ENCODE measurements at places on chromosomes 7 and 10.

- no peak overlapping the region for H3K27ac ChIP-seq
- DNase-seq = no peak
- H3K4me1 ChIP-seq = peaks cover 3% of the 10 kb centered on the region
- H3K36me3 ChIP-seq = no peaks in the 10 kb centered on the region
- H3K27me3 ChIP-seq = no peaks in the 10 kb centered on the region
Observed at GRCh38 chr7:50164559-50165170, 71.6 kb upstream of the ZPBP start.

GRCh38 chr10:71978476-71978875, 14.3 kb downstream of the CHST3 start:
- H3K27me3 ChIP-seq = no peaks in the 10 kb centered on the region
- DNase-seq = no peak
- peaks cover 2% of the 10 kb centered on the region for H3K4me1 ChIP-seq
- no peak overlapping the region for H3K27ac ChIP-seq
- H3K36me3 ChIP-seq = no peaks in the 10 kb centered on the region
- H3K4me3 ChIP-seq = no peak overlapping the region

- no peaks in the 10 kb centered on the region for H3K4me1 ChIP-seq
- no peaks in the 10 kb centered on the region for H3K27me3 ChIP-seq
- H3K27ac ChIP-seq = no peak overlapping the region
- no peak overlapping the region for H3K4me3 ChIP-seq
- no peaks in the 10 kb centered on the region for H3K36me3 ChIP-seq
Observed at GRCh38 chr10:120691625-120692024, 159.5 kb upstream of the WDR11 start.

DNA sequence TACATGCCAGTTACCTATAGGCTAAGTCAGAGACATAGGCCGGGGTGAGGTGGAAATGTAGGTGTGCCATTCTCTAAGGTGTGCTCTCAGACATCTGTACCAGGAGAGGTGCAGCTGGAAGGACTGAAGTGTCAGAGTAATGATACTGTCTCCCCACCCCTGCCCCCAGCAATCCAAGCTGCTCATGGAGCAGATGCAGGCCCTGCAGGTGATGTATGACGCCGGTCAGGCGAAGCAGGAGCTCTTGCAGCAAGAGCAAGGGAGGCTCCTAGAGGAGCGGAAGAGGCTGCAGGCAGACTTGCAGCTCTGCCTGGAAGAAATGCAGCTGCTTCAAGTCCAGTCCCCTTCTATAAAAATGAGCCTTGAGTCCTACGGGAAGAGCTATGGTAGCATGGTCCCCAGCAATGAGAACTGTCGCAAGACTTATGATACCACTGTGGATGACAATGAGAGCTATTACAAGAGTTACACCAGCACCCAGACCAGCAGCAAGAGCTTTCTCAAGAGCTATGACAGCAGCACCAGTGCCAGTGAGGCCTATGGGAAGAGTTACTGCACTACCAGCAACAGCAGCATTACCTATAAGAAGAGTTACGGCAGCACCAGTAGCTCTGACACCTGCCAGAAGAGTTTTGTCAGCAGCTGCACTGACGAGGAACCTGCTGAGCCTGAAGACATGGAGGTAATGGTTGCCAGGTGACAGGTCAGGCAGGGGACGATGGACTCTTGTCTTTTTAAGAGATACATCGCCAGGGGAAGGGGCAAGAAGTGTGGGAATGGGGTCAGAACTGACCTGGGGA, 18.4 kb upstream of the FLNC start:
- DNase-seq = no peak
- H3K4me1 ChIP-seq = 0 out of 2 replicates have a peak, but pooled peaks cover 3% of the 10 kb centered on the region
- H3K36me3 ChIP-seq = peaks cover 7% of the 10 kb centered on the region
- no peak overlapping the region for H3K4me3 ChIP-seq

GRCh38 chr7:25549271-25549921, 321.1 kb upstream of the NPVF start:
- no peaks in the 10 kb centered on the region for H3K4me1 ChIP-seq

DNA sequence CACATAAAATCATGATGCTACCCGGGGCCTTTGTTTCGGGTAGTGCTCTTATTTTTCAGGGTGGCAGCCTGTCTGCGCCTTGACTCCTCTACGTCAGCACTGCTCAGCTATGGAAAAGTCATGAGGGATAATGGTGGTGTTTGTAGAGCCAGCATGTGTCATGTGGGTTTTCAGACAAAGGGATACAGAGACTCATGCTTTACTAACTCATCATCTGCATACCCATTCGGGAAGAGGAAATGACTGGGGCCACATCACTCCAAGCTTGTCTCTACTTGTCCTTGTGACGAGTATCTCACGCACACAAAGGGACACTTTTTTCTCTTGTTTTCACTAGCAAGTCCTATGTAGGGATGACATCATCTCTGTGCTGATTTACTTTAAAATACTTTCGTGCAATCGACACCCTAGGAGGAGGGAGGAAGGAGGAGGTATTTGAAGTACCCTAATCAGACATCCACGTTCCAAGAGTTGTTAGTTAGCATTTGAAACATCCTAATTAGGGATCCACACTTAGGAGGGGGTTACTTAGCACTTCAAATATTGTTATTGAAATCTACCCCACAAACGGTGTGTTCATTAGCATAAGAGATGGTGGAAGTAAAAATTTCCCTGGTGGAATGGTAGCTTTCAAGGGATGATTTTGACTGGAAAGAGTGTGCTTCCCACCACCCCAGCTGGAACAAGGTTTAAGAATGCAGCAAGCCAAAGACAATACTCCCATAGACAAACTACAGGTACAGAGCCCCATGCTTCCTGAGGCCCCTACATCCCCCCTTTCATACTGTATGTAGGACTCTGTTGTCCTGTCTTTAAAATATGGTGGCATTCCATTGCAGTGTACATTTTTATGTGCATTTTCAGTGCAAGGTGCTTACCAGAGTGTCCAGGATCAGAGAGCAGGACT, 52.0 kb downstream of the THNSL1 start:
- H3K4me3 ChIP-seq = no peak overlapping the region
- no peaks in the 10 kb centered on the region for H3K4me1 ChIP-seq
- DNase-seq = peak; percentile 22
- no peaks in the 10 kb centered on the region for H3K36me3 ChIP-seq

- no peaks in the 10 kb centered on the region for H3K4me1 ChIP-seq
- H3K27ac ChIP-seq = no peak overlapping the region
- no peaks in the 10 kb centered on the region for H3K27me3 ChIP-seq
- H3K4me3 ChIP-seq = no peak overlapping the region
- no peak for DNase-seq
- H3K36me3 ChIP-seq = no peaks in the 10 kb centered on the region
Observed at GRCh38 chr7:44471436-44471835, 19.0 kb downstream of the NUDCD3 start.

- DNase-seq = no peak
- no peak overlapping the region for H3K4me3 ChIP-seq
- no peaks in the 10 kb centered on the region for H3K27me3 ChIP-seq
- H3K36me3 ChIP-seq = no peaks in the 10 kb centered on the region
Observed at GRCh38 chr10:71099731-71100361, 112.5 kb upstream of the UNC5B start.

- no peaks in the 10 kb centered on the region for H3K4me1 ChIP-seq
- H3K4me3 ChIP-seq = no peak overlapping the region
- H3K27ac ChIP-seq = no peak overlapping the region
- no peaks in the 10 kb centered on the region for H3K36me3 ChIP-seq
Observed at GRCh38 chr10:71517298-71518169, 120.8 kb downstream of the CDH23 start.

- H3K36me3 ChIP-seq = no peaks in the 10 kb centered on the region
- H3K27me3 ChIP-seq = no peaks in the 10 kb centered on the region
- no peak overlapping the region for H3K4me3 ChIP-seq
Observed at GRCh38 chr7:80231707-80232106, 97.1 kb downstream of the GNAI1 start.

GRCh38 chr7:155365146-155365874, 67.6 kb downstream of the INSIG1 start:
- no peak overlapping the region for H3K27ac ChIP-seq
- no peaks in the 10 kb centered on the region for H3K4me1 ChIP-seq

GRCh38 chr10:89466599-89467035, 52.2 kb downstream of the IFIT5 start:
- H3K27me3 ChIP-seq = no peaks in the 10 kb centered on the region
- H3K36me3 ChIP-seq = no peaks in the 10 kb centered on the region
- no peak for DNase-seq
- no peak overlapping the region for H3K27ac ChIP-seq
- no peaks in the 10 kb centered on the region for H3K4me1 ChIP-seq

GRCh38 chr10:55410415-55410885, 609.4 kb upstream of the PCDH15 start:
- H3K27ac ChIP-seq = no peak overlapping the region
- H3K4me1 ChIP-seq = no peaks in the 10 kb centered on the region
- no peaks in the 10 kb centered on the region for H3K27me3 ChIP-seq
- H3K36me3 ChIP-seq = no peaks in the 10 kb centered on the region
- DNase-seq = no peak

- no peak for DNase-seq
- H3K36me3 ChIP-seq = no peaks in the 10 kb centered on the region
Observed at GRCh38 chr10:115814542-115814941, 458.5 kb downstream of the GFRA1 start.

DNA sequence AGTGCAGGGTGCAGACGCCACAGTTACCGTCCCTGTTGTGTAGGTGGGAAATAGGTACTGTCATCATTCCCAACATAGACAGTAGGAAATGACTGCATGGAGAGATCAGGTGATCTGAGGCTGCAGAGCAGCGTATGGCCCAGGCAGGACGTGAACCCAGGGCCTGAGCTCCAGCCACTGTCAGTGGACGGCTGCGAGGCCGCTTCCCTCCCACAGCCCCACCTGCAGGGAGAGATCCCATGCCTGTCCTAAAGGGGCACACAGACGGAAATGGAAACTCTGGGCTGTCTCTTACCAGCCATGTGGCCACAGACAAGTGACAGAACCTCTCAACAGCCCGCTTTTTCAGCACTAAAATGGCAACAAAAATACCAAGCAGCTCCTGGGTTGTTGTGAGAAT, 44.5 kb upstream of the MNX1 start:
- H3K36me3 ChIP-seq = no peaks in the 10 kb centered on the region
- no peak for DNase-seq
- no peak overlapping the region for H3K4me3 ChIP-seq
- H3K27ac ChIP-seq = no peak overlapping the region
- no peaks in the 10 kb centered on the region for H3K4me1 ChIP-seq
- H3K27me3 ChIP-seq = no peaks in the 10 kb centered on the region

DNA sequence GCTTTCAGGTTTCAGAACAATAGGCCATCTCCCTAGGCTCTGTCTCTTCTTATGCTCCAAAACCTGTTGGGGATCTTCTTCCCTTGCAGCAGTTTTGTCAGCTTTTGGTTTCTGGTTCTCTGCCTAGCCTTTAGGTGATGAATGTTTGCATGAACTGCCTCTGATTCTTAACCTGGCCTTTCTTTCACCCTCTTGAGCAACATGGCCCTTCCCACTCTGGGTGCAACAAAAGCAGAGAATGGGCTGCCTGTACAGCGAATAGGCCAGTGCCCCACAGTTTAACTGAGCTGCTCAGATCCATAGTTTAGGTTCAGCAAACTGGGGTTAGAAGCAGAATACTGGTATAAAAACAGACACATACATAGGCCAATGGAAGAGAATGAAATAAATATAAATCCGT, 18.1 kb upstream of the NUP205 start:
- DNase-seq = no peak
- H3K4me3 ChIP-seq = no peak overlapping the region
- no peaks in the 10 kb centered on the region for H3K4me1 ChIP-seq
- no peaks in the 10 kb centered on the region for H3K27me3 ChIP-seq

DNA sequence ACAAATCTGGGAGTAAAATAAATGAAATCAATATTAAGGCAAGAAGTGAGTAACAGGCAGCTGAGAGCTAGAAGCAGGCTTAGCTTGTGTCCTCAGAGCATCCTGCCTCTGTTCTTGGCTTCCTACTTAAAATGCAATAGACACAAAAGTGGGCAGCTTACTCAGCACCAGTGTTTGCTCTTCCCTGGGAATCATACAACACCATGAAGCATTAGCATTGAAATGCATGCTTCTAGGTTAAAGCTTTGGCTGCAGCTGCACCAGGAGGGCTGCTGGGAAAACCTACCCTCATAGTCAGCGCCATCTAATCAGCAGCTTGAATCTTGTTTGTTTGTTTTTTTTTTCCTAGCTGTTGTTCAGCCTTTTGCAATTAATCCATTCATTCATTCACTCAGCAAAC, 104.2 kb upstream of the VWC2 start:
- no peaks in the 10 kb centered on the region for H3K4me1 ChIP-seq
- DNase-seq = no peak
- no peaks in the 10 kb centered on the region for H3K36me3 ChIP-seq
- no peaks in the 10 kb centered on the region for H3K27me3 ChIP-seq

DNA sequence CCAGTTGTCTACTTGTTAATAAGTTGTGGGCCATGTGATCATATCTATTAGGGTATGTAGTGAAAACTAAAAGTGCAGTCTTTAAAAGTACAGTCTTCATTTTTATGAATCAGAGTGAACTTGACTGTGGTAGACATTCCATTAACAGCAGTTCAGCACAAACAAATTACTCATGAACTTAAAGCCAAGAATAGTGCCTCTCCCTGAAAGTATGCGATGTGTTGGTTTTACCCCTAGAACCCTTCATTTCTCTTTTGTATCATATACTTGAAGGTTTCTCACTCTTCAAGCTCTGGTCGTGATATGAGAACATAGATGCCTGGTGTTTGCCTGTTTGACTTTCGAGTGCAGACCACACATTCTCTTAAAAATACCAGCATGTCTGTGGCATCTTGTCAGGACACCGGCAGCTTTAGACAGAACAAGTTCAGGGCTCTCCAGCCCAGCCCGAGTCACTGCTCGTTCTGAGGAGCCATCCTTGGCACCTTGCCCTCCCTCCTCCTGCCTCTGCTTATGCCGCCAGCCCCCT, 159.3 kb downstream of the LCOR start:
- no peaks in the 10 kb centered on the region for H3K27me3 ChIP-seq
- DNase-seq = no peak
- H3K4me3 ChIP-seq = no peak overlapping the region
- no peaks in the 10 kb centered on the region for H3K36me3 ChIP-seq
- no peaks in the 10 kb centered on the region for H3K4me1 ChIP-seq
- H3K27ac ChIP-seq = no peak overlapping the region

DNA sequence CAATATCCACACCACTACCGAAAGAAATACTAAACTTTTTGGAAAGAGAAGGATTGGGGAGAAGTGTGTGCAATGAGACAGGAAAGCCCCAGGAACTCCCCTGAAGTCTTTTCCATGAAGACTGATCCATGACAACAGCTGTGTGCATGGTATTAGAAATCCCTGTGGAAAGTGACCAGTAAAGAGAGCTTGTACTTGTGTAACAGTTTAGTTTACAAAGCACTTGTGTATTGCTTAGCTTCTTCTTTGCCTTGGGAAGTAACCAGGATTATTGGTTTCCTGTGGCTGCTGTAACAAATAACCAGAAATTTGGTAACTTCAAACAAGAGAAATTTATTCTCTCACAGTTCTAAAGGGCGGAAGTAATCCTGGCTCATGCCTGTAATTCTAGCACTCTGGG, 18.8 kb downstream of the TFAM start:
- no peaks in the 10 kb centered on the region for H3K4me1 ChIP-seq
- H3K27ac ChIP-seq = no peak overlapping the region
- H3K36me3 ChIP-seq = no peaks in the 10 kb centered on the region

GRCh38 chr10:33290321-33291052, 44.0 kb downstream of the NRP1 start:
- no peak overlapping the region for H3K4me3 ChIP-seq
- H3K27ac ChIP-seq = no peak overlapping the region
- no peak for DNase-seq
- H3K27me3 ChIP-seq = no peaks in the 10 kb centered on the region

Measured in iPS DF 6.9 (cell line).